Placental pericyte (primary cell): ENCODE measurements at places on chromosomes 4 and X. TPM values are rescaled to one million over a fixed set of nuclear protein-coding genes. Genes with fewer than 3 reads are reported as not detected.

The AMOT gene
- total RNA-seq: 2.6 and 2.9 TPM in 2 replicates

The ARHGAP36 gene
- total RNA-seq: not detected in 2 replicates

The CCDC120 gene
- total RNA-seq: 0.57 and 1.1 TPM in 2 replicates

The MAGEC3 gene
- not detected in 2 replicates for total RNA-seq

The ADGRL3 gene
- total RNA-seq: under 0.01 TPM in 1 of 2 replicates, not detected in the other
